Stimulated activated naive B cell treated with anti-CD40 and anti-IgM and Interleukin-4, amounts not matched to agents 10 μg/mL and 1 μg/mL and 100 μg/mL, for 72 hours (primary cell): ENCODE measurements at places on chromosomes 2 and 18.

DNA sequence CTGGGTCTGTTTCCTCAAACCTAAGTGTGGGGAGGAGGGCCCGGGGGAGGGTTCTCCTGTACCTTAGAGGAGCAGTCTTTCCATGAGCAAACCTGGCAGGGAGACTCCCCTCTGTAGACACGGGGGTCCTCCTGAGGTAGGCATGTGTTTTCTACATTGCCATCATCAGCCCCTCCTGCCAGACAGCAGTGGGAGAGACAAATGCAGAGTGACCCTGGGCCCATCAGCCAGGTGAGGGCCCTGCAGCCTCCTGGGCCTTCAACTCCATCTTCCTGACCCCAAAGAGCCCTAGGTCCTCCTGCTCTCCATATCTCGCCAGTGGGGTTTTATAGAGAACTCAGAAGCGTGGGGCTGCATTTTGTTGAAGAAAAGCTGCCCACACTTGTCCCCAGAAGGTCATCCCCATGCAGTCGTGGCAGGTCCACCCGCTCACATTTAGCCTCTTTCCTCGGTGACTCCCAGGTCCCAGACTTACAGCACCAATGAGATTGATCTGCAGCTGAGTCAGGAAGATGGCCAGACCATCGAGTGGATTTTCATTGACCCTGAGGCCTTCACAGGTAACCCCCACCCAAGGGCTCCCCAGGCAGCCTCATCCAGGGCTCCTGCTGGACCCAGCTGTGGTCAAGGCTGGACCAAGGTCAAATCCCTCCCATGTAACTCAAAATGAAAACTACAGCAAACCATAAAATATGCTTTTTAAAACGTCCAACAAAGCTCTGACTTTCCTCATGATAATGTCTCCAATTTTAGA, 2.6 kb downstream of the CHRNG start:
- no peak for DNase-seq

GRCh38 chr18:12010187-12010802, 29.0 kb downstream of the IMPA2 start:
- DNase-seq, result no peak

DNA sequence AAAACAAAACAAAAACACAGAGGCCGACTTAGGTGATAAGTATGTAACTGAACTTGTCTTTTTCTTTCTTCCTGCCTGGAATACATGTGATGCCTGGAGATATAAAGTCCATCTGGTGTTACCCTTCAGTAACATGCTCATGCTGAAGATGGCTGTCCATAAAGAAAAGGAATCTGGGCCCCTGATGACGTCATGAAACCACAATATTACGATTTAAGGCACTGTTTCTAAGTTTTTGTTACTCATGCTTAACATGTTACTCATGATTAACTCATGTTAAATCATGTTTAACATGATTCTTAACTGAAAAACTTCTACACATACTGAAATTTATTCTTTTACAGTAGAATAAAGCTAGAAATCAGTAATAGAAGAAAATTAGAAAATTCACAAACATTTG, 49.0 kb downstream of the STRADB start:
- DNase-seq, result no peak

GRCh38 chr2:99734236-99734635, 244.4 kb upstream of the REV1 start:
- DNase-seq, result no peak

- DNase-seq, result no peak
Observed at GRCh38 chr2:105384216-105384615, 14.6 kb downstream of the FHL2 start.
